Cortex of kidney (tissue), 1 donor: ENCODE measurements at places on chromosomes 5 and 9.

- DNase-seq = no peak
These were observed 10.4 kb downstream of the TEX48 start for GRCh38 chr9:114671605-114672004.

GRCh38 chr9:37761511-37761910 is 7.9 kb downstream of the TRMT10B start:
- DNase-seq = no peak

- DNase-seq = no peak
These were observed 547.9 kb upstream of the BRINP1 start for GRCh38 chr9:119917175-119917574.

DNA sequence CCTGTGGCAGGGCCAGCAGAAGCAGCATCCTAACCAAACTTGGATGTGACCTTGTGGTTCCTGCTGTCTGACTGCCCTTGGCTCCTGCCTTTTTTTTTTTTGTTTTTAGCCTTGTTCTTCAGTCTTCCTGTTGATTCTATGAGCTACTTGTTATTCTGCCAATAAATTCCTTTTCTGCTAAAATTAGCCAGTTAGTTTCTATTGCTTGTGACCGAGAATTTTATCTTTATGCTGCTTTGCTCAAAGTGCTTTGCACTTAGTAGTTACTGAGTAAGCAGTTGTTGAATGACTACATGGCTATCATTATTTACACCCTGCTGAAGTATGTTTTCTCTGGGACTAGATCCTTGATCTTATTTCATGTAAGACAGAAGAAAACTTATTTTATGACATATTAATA is 20.8 kb upstream of the ATG10 start:
- DNase-seq = no peak

DNA sequence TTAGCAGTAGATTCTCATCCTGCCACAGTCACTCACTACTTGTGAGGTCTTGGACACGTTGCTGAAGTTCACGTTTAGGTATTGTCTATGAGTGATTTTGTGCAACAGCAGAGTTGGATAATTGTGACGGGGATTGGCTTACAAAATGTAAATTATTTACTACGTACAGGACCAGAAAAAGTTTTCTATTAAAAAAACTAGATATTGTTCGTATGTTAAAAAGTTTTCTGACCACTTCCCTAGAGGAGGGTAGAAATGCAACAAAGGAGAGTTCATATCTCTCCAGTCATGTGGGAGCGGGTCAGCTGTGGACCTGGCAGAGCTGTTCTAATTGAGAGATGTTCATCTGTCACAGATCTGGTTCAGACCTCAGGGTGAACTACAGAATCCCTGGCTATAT is 976.1 kb upstream of the NUDT12 start:
- DNase-seq = no peak

DNA sequence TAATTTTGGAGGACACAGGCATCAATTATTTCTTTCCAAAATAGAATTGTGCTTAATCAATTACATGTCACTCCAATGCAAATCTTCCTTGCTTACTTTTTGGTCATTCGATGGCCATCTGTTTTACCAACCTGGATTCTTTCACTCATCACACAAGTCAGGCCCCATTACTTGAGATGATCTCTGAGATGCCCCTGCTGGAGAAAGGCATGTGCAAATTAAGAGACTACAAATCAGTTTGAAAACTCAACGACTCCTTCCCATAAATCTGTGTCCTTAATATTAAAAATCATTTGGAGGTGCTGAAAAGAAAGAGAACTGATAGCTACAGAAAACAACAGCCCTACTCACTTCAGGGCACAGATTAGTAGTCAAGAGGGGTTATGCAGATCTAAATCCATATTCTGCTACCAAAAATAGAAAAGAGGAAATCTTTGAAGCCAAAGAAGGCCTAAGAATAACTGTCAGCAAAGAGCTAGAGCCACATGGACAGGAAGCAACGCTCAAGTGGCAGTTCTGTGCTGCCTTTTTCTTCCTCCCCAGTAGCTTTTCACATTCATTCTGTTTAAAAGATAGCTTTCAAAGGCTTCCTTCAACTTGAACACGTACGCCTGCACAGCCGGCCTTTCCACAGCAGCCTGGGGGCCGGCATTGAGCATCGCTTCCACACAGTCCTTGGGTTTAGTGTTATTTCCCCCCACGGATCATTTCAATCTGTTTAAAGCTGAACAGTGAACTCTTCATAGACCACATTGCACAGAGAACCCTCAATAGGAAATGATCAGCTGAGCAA is 79.3 kb upstream of the MAP3K1 start:
- no peak for DNase-seq

DNA sequence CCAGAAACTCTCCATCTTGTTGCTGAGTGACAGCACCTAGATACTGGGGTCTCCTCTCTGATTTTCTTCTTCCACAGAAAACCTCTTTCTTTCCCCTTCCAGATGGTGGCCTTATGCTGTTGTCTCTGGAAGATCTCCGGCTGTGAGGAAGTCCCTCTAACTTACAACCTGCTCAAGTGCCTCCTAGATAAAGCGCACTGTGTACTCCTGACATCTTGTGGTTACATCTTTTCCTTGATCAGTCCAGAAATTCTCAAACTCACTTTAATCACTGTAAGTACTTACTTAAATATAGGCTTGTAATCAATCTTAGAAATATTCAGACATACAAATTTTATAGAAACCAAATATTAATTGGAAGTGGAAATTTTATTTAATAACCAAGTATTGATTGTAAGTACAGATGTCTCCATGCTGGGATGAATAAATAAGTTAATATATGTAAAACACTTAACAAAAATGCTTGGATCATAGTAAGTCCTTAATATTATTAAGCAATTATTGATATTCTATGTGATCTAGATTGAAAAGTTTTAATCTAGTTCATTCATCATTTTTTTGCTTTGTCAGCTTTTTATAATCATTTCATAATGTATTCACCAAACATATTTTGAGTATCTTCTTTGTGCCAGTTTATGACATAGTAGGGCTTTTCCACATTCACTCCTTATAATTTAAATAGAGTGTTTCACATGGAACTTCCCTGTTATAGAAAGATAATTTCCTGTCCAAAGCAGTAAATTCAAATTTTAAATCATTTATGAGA is 1381.4 kb upstream of the CDH6 start:
- DNase-seq = no peak

DNA sequence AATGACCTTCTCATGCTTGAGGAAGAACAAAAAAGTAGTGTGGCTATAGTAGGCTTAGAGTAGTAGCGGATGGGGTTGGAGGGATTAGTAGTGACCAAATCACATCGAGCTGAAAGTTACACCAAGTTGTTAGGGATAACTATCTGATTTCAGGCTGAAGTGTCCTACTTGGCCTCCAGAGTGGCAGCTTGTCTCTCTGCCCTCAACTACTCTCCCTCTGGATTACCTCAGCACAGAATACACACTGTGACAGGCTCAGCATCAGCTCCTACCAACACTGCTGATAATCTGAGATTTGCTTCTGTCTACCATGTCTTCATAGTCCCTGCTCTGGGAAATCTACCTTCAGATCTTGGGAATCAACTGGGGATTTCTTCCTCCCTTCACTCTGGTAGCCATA is 714.6 kb upstream of the GRAMD2B start:
- no peak for DNase-seq

DNA sequence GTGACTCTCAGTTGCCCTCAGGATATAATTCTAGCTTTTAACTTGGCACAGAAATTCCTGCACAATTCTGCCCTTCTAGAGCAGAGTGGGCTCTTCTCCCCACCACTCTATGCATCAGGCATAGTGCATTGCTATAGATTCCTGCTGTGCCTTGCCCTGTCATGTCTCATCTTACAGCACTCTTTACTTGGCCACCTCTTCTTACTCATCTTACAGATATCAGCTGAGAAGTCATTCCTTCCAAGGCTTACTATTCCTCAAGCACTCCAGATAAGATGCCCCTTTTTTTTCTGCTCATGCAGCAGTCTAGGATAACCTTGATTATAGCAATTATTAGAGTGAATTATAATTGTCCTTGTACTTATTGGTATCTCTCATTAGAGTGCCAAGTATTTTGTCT is 5.6 kb downstream of the FAM221B start:
- no peak for DNase-seq

- no peak for DNase-seq
These were observed 118.2 kb downstream of the BOD1 start for GRCh38 chr5:173498286-173498685.

GRCh38 chr5:51156838-51157237 is 226.4 kb upstream of the ISL1 start:
- DNase-seq = no peak

- no peak for DNase-seq
These were observed 14.3 kb downstream of the CTSL start for GRCh38 chr9:87740209-87740608.

- DNase-seq = no peak
These were observed 263.4 kb downstream of the TMEM232 start for GRCh38 chr5:110463106-110463505.

- no peak for DNase-seq
These were observed 192.4 kb downstream of the DOCK8 start for GRCh38 chr9:406886-407654.

DNA sequence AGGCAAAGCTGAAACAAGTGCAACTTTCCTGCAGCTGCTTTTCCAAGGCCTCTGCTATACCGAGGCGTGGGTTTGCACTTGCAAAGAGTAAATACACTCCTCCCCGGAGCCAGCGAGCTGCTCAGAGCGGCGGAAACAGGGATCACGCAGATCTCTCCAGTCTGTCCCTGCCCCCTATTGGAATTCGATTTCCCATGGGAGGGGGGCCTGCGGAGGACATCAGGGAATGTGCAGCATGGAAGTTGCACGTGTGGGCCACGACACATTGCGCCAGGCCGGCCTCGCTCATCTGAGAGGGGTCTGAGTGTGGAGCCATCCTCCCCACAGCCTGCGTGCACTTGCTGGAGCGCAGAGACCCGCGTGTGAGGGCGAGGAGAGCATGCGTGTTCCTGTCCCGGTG is 104.3 kb upstream of the PHYKPL start:
- DNase-seq = no peak

DNA sequence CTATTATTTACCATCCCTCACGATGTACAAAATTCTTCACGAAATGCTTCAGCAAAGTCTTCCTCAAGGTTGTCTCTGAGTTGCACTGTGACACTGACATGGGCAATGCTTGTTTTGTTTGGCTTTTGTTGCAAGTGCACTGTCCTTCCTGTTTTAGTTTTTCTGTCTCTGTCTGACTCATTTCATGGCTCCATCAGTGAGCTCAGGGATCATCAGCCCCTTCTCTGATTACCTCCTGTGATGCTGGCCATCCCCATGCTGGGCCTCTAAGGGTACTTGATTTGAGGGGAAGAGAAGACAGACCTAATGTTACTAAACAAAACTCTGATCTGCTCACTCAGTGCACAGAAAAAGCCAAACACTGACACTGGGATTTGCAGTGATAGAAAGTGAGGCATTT is 37.6 kb upstream of the STX17 start:
- no peak for DNase-seq

- DNase-seq = no peak
These were observed 22.3 kb upstream of the UNC5A start for GRCh38 chr5:176788091-176788490.

DNA sequence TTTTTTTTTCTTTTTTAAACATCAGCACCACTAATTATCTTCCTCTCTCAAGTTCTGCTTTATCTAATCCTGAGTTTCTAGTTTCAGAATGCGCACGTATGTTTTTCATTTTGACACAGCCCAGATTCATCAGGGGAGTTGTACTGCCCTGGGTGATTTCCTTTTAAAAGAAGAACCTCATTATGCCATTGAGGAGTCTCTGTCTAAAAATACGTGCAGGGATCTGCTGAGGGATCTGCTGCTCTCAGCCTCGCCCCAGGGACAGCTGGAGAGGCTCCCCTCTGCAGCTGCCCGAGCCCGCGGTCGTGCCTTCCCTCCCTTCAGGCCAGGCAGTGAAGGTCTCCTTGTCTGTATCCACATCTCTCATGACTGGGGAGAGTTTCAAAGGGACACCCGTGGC is 273.1 kb downstream of the ARHGEF28 start:
- no peak for DNase-seq

GRCh38 chr5:177116631-177117373 is 16.8 kb upstream of the NSD1 start:
- DNase-seq = peak; percentile 47

- DNase-seq = no peak
These were observed 165.2 kb downstream of the FRMD3 start for GRCh38 chr9:83372957-83373356.

DNA sequence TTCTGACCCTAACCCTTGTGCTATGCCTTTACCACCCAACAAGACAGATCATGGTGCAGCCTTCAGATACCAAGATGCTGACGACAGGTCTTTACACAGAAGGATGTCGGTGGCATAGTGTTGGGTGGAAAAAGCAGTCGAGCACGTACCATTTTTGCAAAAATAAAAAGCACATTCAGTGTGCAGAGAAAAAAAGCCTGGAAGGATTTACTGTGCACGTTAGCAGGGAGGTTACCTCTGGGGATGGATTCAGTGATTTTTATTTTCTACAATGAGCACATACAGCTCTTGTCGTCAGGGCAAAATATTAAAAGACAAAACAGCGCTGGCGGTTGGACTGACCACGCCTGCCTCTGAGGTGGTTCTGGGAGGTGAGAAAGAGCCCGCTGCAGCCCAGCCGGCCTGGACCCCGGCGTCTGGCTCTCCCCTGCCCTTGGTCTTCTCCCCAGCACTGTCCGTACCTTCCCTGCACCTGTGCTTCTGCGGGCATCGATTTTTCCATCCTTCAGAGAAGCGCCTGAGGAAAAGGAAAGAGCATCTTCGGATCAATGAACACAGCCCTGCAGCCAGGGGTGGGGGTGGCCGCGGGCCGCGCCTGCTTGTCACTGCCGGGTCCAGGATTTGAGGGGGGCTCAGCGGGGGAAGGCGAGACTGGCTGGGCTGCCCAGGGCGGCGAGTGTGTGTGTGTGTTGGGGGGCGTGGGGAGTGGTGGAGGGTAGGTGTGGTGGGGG is 200.0 kb upstream of the IER5L start:
- DNase-seq = no peak

GRCh38 chr5:146032911-146033310 is 72.5 kb downstream of the PLAC8L1 start:
- no peak for DNase-seq

- DNase-seq = no peak
These were observed 263.8 kb downstream of the NSG2 start for GRCh38 chr5:174309131-174309795.

DNA sequence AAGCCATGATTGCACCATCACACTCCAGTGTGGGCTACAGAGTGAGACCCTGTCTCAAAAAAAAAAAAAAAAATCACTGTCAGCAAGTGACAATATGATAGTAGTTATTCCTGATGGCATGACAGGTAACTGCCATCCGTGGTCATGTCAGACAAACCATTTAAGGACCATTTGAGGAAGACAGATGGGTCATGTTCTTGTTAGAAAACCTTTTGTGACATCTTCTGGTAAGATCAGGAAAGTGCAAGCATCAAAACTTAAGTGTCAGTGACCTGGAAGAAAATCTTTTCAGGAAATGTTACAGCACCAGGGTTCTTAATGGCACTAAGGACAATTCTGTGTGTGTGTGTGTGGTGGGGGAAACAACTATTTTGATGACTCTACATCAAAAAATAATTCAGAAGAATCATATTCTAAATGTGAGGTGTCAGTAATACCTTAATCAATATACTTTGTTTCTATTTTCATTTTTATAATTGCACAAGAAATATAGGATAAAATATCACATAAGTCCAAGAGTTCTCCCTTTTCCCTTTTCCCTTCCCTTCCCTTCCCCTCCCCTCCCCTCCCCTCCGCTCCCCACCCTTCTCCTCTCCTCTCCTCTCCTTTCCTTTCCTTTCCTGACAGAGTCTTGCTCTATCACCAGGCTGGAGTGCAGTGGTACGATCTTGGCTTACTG is 17.8 kb downstream of the SLC38A9 start:
- no peak for DNase-seq
